ENCODE measurements at places on chromosomes 11 and 22.

GRCh38 chr11:11843211-11843621 lies 1.4 kb downstream of the USP47 start:
- peak; percentile 54 for DNase-seq

GRCh38 chr11:117950301-117950700 lies 21.1 kb upstream of the TMPRSS13 start:
- peak; percentile 79 for DNase-seq

DNA sequence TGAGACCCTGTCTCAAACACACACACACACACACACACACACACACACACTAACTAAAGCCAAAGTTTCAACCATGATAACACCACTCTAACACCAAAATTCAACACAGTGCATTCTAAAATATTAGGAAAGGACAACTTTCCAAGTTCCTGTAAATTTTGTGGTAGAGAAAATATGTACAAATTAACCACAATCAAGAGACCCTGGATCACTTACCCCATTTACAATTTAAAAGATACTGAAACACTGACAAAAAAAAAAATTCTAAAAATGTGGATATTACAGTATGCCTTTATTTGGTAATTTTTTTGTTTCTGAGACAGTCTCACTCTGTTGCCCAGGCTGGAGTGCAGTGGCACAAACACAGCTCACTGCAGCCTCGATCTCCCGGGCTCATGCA lies 9.7 kb downstream of the MRTFA start:
- no peak for DNase-seq

- DNase-seq = no peak
Observed at GRCh38 chr11:82863209-82863608, 37.0 kb downstream of the PRCP start.

DNA sequence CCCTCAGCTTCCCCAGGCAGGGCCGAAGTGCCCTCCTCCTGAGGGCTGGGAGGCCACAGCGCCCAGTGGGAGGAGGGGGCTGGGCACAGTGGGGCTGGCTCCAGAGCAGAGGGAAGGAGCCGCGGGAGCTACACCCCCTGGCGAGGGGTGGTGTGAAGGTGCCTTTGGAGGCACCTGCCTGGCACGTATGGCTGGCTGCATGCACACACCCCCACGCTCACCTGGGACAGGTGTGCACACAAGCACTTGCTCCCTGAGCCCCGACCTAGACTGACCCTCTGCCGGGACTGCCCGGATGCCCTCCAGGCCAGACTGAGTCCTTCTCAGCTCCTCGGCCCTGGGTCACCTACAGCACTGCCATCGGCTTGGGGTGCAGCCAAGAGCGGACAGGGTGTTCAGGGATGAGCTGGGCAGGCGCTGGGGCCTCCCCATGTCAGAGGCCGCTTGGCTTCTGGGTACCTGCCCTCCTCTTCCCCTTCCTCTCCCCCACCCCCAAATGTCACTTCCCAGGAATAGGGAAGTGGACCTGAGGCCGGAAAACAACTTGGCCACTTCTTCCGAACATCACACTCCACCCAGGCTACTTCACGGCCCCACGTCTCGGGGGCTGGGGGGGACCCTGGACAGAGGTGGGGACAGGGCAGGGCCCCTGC lies 7.4 kb upstream of the PIM3 start:
- no peak for DNase-seq

DNA sequence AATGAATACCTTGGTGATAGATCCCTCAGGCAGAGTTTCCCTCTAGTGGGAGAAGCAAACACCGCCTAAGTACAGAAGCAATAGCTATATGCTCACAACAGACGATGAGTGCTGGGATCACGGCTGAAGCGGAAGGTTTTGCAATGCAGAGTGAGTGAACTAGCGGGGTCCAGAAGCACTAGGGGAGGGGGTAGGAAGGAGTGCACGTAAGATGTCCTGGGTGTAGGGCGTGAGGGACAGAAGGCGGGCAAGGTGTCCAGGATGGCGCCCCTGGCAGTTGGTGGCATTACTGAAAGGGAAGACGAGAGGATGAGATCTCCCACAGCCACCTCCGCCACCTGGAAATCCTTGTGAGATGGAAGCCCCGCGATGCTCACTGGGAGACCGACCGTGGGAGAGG lies 81.0 kb downstream of the ETS1 start:
- no peak for DNase-seq

GRCh38 chr11:12239396-12239795 lies 129.0 kb downstream of the MICAL2 start:
- DNase-seq = no peak

DNA sequence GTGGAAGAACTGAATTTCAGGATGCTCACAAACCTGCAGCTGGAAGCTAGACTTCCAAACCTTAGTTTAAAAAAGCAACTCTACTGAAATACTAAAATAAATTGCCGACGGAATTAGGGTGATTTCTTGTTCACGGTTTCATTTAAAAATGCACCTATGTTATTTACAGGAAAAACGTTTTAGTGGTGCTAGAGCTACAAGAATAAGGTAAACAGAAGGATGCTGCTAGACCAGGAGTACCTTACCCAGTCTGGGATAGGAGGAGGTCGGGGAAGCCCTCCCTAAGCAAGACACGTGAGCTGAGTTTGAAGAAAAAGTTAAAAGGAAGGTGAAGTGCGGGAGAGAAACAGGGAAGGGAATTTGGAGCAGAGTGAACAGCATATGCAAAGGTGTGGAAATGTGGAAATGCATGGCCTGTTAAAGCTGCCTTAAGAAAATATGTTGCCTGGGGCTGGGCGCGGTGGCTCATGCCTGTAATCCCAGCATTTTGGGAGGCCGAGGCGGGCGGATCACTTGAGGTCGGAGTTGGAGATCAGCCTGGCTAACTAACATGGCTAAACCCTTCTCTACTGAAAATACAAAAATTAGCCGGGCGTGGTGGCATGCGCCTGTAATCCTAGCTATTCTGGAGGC lies 1.4 kb upstream of the FTH1 start:
- no peak for DNase-seq

DNA sequence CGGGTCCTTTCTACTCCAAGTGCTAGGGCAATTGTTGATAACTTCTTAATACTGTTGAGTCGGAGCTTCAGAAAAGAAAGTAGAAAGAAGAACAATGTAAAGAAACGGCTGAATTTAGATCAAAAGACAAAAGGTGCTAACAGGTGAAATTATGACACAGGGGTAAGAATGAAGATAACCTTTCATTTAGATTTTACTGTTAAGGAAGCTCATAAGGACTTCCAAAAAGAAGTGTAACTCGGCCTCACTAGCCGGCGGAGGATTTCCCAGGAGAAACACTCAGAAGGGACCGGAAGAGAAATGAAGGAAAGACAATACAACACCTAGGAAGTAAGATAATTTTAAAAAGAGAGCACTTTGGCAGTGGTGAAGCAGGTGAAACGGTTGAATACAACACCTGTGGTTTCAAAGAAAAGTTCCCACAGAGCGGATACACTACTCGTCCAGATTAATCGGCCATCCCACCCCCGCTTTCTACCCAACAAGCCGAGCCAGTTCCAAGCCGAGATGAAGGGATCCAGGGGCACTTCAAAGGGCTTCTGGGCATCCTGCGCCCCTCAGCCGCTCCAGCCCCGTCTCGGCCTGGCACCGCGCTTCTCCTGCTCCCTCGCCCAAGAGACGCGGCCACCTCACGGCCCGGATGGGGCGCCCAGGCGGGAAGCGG lies 737 bp downstream of the PPP2R1B start:
- no peak for DNase-seq

DNA sequence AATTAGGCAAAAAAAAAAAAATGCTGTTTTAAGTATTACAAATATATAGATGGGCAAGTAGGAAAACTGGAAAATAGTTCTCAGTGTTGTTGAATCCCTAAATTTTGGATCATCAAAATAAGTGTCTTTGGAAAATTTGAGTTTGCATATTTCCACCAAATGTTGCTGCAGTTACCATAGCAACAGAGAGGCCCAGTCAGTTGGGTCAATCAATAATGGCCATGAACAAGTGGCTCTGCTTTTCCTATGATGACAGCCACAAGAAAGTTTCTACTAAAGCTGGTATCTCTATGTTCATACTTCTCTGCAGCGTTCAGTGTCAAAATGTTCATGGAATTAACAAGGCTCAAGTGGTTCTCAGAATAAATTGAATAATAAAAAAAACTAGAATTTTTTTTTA lies 79.1 kb downstream of the SERGEF start:
- DNase-seq = no peak

GRCh38 chr22:49009359-49010063 lies 818.2 kb downstream of the BRD1 start:
- DNase-seq = no peak

- no peak for DNase-seq
Observed at GRCh38 chr11:6864438-6864837, 1.6 kb downstream of the OR10A2 start.

DNA sequence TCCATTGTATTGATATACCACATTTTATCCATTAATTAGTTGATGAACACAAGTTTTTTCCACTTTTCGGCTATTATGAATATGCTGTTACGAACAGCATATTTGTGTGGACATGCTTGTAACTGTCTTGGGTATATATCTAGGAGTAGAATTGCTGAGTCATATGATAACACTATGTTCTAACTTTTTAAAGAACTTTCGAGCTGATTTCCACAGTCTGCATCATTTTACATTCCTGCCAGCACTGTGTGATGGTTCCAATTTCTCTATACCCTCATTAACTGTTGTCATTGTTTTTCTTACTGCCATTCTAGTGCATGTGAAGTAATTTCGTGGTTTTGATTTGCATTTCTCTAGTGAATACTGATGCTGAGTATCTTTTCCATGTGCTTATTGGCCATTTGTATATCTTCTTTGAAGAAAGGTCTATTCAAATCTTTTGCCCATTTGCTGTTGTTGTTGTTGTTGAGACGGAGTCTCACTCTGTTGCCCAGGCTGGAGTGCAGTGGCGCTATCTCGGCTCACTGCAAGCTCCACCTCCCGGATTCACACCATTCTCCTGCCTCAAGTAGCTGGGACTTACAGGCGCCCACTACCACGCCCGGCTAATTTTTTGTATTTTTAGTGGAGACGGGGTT lies 7.4 kb upstream of the RCE1 start:
- DNase-seq = no peak

DNA sequence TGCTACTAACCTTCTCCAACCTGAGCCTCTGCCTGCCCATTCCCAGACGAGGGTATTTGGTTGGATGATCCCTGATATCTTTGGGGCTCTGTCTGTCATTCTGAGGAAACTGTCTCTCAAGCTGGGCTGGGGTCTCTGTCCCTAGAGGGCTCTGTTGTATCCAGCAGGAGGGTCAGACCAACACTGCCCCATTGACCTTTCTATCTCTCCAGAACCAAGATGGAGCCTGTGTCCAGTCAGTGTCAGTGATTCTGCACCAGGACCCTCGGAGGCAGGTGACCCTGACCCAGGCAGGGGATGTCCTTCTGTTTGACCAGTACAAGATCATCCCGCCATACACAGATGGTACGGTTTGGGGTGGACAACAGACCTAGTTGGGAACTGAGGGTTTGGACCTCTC lies 21.9 kb downstream of the OTOG start:
- DNase-seq = no peak

GRCh38 chr22:40679249-40679963 lies at the start of gene MCHR1:
Gene MCHR1 (plus strand): TSS chr22:40679484. CDS start chr22:40679653, 169 bp downstream.
- DNase-seq = no peak

DNA sequence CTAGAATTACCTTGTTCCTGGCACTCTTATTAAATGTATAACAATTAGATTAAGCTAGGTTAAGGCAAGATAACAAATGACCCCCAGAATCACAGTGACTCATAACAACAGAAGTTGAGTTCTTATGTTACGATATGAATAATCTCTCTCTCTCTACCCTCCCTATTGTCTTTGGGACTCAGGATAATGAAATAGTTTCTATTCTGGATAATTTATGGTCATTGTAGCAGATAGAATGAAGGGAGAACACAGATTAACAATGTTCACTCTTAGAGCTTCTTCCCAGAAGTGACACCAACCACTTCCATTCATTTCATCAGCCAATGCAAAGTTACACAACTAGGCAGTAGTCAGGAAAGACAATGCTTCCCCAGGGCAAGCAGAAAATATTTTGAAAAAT lies 334.5 kb downstream of the C11orf87 start:
- no peak for DNase-seq

GRCh38 chr22:32684148-32684821 lies 117.2 kb upstream of the TIMP3 start:
- no peak for DNase-seq

DNA sequence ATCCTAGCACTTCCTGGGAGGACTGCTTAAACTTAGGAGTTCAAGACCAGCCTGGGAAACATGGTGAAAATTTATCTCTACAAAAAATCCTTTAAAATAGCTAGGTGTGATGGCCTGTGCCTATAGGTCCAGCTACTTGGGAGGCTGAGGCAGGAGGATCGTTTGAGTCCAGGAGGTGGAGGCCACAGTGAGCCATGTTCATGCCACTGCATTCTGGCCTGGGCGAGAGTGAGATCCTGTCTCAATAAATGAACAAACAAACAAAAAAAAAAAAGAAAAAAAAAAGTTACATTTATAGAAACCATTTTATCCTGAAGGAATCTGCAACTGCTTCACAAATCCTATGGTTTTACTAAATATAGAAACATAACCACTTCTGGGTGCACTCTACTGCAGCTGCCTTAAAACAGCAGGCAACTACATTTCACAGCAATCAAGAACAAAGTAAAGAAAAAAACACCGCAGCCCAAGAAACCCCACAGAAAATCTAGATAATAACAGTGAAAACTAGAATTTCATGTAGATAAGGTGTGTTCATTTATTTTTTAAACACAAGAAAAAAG lies 75.9 kb upstream of the GAB2 start:
- DNase-seq = no peak

DNA sequence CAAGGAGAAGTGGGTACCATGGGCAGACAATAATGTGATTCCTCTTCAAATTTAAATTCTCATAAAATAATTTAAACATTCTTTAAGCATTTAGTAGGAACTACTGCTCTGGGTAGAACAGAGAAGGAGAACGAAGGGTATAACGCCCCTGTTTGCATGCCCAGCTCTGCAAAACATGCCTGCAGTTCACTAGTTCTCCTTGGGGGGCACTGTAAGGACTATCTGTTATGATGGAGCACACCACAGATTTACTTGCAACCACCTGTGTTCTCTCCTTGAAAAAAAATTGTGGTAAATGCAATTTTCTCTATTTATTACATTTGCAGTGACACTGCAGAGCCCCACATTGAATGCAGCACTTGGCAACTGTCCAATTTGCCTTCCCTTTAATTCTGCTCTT lies 100.3 kb downstream of the GUCY1A2 start:
- DNase-seq = no peak

DNA sequence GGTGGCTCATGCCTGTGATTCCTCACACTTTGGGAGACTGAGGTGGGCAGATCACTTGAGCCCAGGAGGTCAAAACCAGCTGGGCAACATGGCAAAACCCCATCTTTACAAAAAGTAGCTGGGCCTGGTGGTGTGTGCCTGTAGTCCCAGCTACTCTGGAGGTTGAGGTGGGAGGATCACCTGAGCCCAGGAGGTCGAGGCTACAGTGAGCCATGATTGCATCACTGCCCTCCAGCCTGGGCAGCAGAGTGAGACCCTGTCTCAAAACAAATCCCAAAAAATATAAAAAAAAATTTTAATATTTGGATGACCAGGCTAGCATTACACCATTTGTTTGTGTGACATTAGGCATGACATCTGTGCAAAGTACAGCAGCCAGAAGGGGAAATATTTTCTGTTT lies 49.7 kb upstream of the CTTN start:
- no peak for DNase-seq

GRCh38 chr11:108727665-108728064 lies 62.8 kb downstream of the DDX10 start:
- no peak for DNase-seq
